ENCODE measurements at places on chromosomes 5 and 9. TPM values are rescaled to one million over a fixed set of nuclear protein-coding genes. Genes with fewer than 3 reads are reported as not detected.

ZNF782 gene
- polyA plus RNA-seq = 1.3 TPM

SHROOM1 gene
- polyA plus RNA-seq = 8.5 TPM

ASPN gene
- polyA plus RNA-seq = 8.2 TPM

PCDHB16 gene
- polyA plus RNA-seq = 0.32 TPM

DNA sequence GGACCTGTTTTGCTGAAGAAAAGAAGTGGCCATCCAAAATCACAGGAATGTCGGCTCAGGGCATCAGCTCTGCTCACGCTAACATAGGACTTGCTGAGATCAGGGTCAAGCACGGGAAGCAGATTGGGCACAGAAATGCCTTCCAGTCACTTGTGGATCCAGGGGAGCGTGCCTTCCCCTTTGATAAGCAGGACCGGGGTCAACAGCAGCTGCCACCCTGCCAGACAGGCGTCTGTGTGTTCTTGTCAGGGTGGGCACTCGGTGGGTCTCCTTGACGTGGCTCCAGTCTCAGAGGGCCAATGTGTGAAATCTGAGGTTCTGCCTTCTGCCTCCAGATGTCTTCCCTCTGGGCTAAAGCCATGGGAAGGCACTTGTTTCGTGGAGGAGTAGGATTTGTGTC, 313.7 kb upstream of the IRX4 start:
- DNase-seq = no peak

GRCh38 chr5:34618371-34619065, 37.6 kb upstream of the RAI14 start:
- DNase-seq = no peak

GRCh38 chr5:74294231-74294705, 346.3 kb downstream of the ENC1 start:
- no peak for DNase-seq
